GM12865 (cell line): ENCODE measurements at places on chromosomes 5 and 9.

DNA sequence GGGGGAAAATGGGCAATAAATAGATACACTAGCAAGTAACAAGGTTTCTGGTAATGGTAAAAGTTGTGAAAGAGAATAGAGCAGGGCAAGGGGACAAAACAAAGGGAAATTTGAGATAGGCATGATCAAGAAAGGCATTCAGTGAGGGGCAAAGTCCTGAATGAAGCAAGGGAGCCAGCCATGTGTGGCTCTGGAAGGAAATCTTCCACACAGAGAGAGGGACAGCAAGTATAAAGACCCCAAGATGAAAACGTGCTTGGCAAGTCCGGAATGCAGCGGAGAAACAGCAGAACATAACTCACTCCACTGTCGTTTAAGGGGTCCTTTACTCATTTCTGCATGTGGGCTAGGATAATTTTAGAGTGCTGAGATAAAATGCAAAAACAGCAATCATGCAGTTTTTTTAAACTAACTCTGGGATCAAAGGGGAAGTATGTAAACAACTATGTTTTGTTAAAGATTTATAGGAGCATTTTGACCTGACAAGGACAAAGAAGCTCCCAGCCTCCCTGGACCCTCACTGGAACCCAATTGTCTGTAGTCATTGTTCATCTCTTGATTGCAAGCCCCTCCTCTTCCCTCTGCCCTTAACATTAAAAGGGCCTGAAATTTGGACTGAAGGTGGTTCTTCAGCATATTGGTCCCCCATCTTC, 22.9 kb upstream of the AOPEP start:
- no peak for DNase-seq

DNA sequence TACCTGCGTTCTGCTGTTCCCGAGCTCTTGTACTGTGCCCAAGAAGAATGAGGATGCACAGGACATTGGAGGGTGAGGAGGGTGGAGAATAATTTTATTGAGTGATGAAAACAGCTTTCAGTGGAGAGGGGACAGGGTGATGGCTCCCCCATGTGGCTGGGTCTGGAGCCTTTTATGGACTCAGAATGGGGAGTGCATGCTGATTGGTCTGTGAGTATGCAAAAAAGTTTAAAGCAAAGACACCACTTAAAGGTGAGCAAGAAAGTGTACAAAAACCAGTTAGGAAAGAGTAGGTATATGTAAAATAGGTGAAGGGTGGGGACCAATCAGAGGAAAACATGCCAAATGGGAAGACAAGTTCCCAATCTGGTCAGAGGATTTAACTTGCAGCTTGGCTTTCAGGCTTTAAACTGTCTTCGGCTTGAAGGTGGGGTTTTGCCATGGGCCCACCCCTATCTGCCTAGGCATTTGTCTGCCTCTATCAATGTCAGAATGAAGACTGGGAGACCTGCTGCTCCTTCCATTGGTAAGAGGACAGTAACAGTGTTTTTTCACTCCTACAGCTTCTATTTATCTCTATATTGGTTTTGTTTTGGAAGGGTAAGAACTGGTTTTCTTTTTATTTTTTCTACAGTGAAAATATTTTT, 118.0 kb upstream of the RAI14 start:
- peak; percentile 41 for DNase-seq

GRCh38 chr5:173794901-173795416, 93.2 kb upstream of the CPEB4 start:
- DNase-seq = no peak

DNA sequence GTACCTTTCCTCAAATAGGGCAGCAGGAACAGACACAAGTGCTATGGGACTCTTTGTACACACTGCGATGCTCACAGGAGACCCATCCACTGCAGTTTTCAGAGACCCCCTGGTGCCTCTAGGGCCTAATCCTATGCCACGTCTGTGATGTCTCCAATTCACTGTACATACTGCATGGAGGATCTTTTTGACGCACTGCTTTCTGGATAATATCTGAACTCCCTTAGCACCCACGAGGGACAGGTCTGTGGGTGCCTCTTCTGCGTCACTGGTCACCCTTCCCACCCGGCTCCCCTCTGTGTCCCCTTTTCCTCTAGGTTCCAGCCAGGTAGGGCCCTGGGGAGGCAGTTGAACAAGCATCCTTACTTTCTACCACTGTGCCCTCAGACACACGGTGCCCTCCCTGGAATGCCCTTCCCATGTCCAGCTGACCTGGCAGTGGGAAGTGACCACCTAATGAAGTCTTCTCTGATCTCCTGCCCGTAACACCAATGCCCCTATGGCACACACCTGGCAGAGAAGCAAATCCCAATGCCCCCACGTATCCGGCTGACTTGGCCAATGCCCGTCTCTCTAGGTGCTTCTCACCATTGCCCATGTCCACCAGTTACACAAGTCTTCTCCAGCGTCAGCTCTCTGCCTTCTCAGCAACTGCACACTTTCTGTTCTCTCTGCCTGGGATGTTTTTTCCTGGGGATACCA, 41.5 kb downstream of the FOXI1 start:
- DNase-seq = no peak

DNA sequence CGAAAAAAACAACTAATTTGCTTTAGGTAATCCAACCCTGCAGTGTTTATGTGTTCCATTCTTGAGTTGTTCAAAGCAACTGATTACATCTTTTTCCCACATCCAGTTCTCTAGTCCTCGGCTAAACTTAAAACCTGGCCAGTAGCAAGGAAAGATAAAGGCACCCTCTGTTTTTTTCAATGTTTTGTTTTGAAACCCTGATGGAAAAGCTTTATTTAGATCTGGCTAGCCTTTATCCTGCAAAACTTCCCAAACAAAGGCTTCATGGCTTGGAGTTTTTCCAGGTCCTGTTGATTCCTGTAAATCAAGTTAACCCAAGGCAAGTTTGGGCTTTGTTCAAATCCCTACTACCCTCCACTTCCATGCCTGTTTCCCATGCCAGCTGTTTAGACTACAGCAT, 105.1 kb downstream of the CEMIP2 start:
- no peak for DNase-seq

GRCh38 chr9:33686942-33687341, 108.4 kb upstream of the PRSS3 start:
- no peak for DNase-seq

GRCh38 chr5:128782446-128782845, 182.8 kb upstream of the SLC27A6 start:
- no peak for DNase-seq

DNA sequence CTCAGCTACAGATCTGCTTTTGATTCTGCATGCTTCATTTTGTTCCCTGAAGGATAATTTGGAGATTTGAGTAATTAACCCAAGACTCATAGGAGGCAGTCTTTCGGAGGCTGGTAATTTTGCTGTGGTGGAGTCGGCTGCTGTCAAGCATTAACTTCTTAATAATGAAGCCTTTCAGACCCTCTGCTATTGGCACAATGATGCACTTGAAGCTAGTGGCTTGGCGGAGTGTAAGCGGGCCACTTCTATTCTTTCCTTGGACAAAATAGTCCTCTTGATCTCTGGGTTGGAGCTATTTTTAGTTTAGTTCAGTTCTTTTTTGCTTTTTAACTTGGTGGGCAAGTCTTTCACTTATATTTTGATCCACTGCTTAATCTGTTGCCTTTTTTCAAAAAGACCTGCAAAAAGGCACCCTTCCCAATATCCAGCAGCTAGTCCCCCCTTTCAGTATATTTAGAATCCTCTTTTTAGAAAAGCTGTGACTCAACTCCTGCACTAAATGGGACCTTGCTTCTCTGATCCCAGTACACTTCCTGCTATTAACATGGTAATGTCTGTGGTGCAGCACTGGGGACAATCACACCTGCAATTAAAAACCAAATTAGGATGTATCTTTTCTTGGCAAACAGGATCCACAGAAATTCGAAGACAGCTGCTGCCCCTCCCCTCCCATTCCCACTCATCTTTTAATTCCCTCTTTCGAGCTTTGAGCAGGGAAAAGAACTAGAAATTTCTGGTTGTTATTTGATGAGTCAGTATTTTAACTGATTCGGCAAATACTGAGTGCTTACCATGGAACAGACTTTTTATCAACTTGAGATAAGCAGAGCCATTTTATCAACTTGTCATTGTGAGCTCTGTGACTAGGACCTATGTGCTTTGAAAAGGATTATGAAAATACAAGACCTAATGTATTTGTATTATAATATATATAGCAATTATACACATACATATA, 169.4 kb upstream of the ANKRD55 start:
- no peak for DNase-seq
